ENCODE measurements at places on chromosomes 13 and 19.

GRCh38 chr19:14561249-14561648, 10.6 kb downstream of the NDUFB7 start:
- peak overlapping the region; percentile 55 for H3K27ac ChIP-seq
- no peaks in the 10 kb centered on the region for H3K27me3 ChIP-seq
- H3K4me3 ChIP-seq: no peak overlapping the region

DNA sequence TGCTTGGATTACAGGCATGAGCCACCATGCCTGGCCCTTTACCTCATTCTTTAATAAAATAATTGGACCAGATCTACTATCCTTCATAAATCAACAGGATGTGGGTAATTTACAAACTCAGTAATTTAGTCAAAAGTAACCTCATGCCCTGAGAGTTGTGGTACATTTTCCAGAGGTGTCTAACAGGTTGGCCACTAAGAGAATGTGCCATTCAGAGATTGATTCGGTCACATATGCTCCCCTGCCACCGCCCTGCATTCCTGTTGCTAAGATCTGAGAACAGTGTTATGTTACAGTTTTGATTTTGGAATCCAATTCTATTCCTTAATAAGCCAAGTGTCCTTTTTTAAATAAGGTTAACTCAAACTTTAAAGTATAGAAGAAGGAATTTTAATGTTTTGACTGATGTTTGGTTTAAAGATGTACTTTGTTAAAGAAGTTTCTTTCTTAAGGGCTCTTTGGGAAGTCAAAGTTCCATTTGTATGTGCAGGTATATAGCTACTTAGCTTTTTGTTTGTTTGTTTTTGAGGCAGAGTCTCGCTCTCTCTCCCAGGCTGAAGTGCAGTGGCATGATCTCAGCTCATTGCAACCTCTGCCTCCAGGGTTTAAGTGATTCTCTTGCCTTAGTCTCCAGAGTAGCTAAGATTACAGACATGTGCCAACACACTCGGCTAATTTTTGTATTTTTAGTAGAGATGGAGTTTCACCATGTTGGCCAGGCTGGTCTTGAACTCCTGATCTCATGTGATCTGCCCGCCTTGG, 29.2 kb downstream of the PHF11 start:
- no peak for DNase-seq
- no peak overlapping the region for H3K27ac ChIP-seq
- no peaks in the 10 kb centered on the region for H3K4me1 ChIP-seq
- no peak overlapping the region for H3K4me3 ChIP-seq
- H3K27me3 ChIP-seq: no peaks in the 10 kb centered on the region

DNA sequence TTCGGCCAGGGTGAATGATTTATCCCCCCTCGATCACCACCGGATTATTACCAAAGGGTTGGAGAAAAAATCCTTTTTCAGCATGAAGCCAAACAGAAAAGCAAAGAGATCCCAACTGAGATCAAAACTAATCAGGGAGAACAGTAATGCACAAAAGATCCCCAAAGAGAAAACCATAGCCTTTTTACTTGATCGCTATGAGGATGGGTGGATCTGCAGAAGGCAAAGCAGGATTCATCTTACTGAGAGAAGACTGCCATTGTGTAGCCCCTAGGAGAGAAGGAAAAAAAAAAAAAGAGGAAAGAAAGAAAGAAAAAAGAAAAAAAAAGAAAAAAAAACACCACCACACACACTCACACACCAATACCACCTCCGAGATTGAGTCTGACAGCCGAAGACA, at the start of gene FGF14:
TSS of gene FGF14 (minus strand) at position 283 of the 400 bp plus-strand sequence.
- DNase-seq: no peak
- H3K4me3 ChIP-seq: peak within 1 kb of the TSS; percentile 54
- H3K27me3 ChIP-seq: no peaks in the 10 kb centered on the region
- H3K4me1 ChIP-seq: peaks cover 34% of the 10 kb centered on the region
- no peak within 1 kb of the TSS for H3K27ac ChIP-seq
- no peaks in the 10 kb centered on the region for H3K36me3 ChIP-seq

DNA sequence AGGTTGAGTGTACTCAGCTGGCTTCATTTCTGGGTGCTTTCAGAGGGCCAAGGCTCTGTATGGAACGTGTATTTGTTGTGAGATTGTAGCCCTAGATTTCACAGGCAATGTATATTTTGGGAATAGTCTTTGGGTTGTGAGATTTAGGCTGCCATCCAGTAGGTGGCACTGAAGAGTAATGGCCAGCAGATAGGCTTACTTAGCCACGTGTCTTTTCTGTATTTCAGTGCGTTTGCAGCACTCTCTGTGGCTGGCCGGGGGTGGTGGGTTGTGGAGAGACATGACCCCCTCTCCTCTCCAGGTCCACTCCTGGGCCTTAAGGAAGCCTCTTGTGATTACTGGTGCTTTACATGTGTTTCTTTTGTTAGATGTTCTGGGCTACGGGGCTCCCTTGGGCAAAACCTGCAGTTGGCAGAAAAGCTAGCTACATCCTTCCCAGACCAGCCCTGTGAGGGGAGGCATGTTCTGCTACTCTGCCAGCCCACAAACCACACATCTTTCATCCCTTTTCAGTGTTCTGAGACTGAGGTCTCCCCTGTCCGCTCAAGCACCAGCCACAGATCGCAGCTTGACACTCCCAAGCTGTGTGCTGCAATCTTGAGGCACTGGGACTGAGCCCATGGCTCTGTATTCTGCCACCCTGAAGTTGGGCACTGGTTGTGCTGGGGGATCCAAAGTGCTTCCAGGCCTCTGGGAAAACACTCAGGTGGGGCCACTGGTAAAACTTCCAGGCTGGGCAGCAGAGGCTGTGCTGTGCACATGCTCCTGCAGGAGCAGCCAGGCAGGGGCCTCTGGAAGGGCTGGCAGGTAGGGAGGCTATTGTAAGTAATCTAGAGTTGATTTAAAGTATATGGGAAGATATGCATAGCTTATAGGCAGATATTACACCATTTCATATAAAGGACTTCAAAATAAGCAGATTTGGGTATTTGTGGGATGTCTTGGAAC, 1096.8 kb upstream of the PCDH20 start:
- H3K36me3 ChIP-seq: no peaks in the 10 kb centered on the region
- no peak overlapping the region for H3K27ac ChIP-seq
- H3K27me3 ChIP-seq: no peaks in the 10 kb centered on the region
- no peak for DNase-seq
- no peak overlapping the region for H3K4me3 ChIP-seq
